Small intestine (tissue), 16 donors: ENCODE measurements at places on chromosomes 4 and X. TPM values are rescaled to one million over a fixed set of nuclear protein-coding genes. Genes with fewer than 3 reads are reported as not detected.

Gene COL4A6
- polyA plus RNA-seq: 2.5 TPM

GRCh38 chr4:119028296-119028695, 107.3 kb upstream of the MYOZ2 start:
- no peak overlapping the region for H3K4me3 ChIP-seq
- H3K4me1 ChIP-seq: no peaks in the 10 kb centered on the region
- H3K27me3 ChIP-seq: no peaks in the 10 kb centered on the region

DNA sequence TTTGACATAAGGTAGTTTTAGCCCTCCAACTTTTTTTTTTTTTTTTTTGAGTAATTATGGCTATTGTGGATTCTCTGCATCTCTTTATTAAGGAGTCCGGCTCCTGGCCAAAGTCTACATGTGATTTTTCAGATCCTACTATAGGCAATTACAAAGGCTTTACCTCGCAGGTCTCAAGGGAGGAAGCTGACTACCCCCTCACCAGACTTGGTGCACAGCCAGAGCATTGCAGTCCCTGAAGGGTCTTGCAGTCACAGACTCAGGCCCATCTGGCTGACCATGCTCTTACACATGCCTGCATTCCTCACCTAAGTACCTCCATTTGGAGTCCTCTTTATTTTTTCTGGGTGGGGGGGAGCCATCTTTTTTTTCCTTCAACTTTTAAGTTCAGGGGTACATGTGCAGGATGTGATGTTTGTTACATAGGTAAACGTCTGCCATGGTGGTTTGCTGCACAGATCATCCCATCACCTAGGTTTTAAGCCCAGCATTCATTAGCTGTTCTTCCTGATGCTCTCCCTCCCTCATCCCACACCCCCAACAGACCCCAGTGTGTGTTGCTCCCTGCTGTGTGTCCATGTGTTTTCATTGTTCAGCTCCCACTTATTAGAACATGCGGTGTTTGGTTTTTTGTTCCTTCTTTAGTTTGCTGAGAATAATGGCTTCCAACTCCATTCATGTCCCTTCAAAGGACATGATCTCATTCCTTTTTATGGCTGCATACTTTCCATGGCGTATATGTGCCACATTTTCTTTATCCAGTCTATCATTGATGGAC, 88.4 kb upstream of the STIM2 start:
- H3K27ac ChIP-seq: no peak overlapping the region
- no peak overlapping the region for H3K4me3 ChIP-seq
- H3K27me3 ChIP-seq: no peaks in the 10 kb centered on the region
- H3K4me1 ChIP-seq: no peaks in the 10 kb centered on the region
- peaks cover 6% of the 10 kb centered on the region for H3K36me3 ChIP-seq
- no peak for DNase-seq

- no peak for DNase-seq
- H3K4me3 ChIP-seq: no peak overlapping the region
- no peak overlapping the region for H3K27ac ChIP-seq
- no peaks in the 10 kb centered on the region for H3K27me3 ChIP-seq
Measured at GRCh38 chrX:154607370-154607769, 11.7 kb downstream of the CTAG1B start.

- H3K27ac ChIP-seq: no peak overlapping the region
- H3K4me1 ChIP-seq: no peaks in the 10 kb centered on the region
- H3K27me3 ChIP-seq: no peaks in the 10 kb centered on the region
- no peak for DNase-seq
- H3K4me3 ChIP-seq: no peak overlapping the region
Measured at GRCh38 chr4:115424852-115425251, 311.4 kb upstream of the NDST4 start.

GRCh38 chrX:9501362-9501761, 36.5 kb downstream of the TBL1X start:
- H3K36me3 ChIP-seq: no peaks in the 10 kb centered on the region
- no peak overlapping the region for H3K4me3 ChIP-seq
- H3K27ac ChIP-seq: no peak overlapping the region
- H3K27me3 ChIP-seq: no peaks in the 10 kb centered on the region
- H3K4me1 ChIP-seq: no peaks in the 10 kb centered on the region

DNA sequence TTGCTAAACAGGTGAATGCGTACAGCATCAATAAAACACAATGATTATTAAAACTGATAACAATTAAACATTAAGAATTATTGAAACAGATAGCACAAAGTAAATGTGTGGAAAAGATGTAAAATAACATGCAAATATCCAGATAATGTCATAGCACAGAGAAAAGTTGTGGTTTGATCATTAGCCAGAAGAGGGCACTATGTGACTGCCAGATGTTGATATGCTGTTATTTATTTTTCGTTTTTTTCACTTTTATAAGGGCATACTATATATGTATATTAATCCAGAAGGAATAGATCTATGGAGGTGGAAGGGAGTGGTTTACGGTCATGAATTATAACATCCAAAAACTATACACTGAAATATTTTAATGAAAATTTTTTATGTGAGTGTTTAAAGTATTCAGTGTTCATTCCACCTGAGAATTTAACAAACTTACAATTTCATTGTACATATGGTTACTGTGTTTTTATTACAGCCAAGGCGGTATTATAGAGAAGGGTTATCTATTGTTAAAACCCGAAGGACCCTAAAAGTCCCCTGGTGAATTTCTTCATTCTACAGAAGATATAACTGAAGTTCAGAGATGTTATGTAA, 211.9 kb upstream of the UGT8 start:
- H3K27ac ChIP-seq: no peak overlapping the region
- no peaks in the 10 kb centered on the region for H3K36me3 ChIP-seq
- peak; percentile 32 for DNase-seq
- no peak overlapping the region for H3K4me3 ChIP-seq

DNA sequence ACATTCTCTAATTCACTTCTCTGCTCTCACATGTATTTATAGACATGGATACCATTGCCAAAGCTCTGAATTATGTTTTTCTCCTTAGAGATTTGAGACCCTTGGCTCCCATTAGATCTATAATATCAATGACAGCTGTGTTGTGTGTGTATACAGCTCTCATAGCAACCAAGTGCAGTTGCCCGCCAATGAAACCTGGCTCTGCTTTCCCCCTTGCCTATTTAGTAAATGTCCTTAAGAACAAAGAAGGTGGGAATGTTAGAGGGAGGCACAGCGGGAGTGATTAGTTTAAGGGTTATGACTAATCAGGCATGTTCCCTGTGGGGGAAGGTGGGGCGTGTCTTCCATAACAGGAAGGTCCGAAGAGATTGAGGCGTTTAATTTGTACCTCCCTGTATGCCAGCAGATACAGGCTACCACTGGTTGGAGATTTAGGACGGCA, 100.5 kb upstream of the TBC1D9 start:
- no peaks in the 10 kb centered on the region for H3K4me1 ChIP-seq
- no peaks in the 10 kb centered on the region for H3K27me3 ChIP-seq
- no peak overlapping the region for H3K4me3 ChIP-seq
- no peaks in the 10 kb centered on the region for H3K36me3 ChIP-seq
- H3K27ac ChIP-seq: no peak overlapping the region
- peak; percentile 19 for DNase-seq

DNA sequence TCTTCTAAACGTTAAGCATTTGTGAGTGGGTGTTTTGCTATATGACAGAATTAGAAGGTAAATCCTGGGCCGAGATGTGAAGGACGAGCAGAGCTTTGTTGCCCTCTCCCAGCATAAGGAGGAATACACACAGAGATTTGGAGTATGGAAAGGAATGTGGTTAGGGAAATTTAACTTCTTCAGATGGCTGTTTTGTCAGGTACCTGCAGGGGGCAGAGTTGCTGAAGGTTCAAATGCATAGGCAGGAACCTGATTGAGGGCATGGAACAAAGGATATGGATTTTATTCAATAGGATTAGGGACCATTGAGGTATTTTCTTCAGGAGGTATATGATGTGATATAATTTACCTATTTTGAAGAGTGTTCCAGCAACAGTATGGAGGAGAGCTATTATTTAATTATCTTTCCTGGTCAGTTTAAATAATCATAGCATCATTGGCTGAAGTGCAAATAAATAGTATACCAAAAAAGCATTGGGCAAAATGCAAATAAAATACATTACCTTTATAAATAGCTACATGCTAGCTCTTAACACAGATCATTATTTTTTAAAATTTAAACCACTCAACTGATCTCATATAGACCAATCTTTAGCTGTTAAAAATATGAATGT, 143.6 kb downstream of the SLIT2 start:
- no peaks in the 10 kb centered on the region for H3K4me1 ChIP-seq
- peak; percentile 59 for DNase-seq
- H3K27ac ChIP-seq: no peak overlapping the region
